ENCODE measurements at places on chromosomes 16 and 17.

DNA sequence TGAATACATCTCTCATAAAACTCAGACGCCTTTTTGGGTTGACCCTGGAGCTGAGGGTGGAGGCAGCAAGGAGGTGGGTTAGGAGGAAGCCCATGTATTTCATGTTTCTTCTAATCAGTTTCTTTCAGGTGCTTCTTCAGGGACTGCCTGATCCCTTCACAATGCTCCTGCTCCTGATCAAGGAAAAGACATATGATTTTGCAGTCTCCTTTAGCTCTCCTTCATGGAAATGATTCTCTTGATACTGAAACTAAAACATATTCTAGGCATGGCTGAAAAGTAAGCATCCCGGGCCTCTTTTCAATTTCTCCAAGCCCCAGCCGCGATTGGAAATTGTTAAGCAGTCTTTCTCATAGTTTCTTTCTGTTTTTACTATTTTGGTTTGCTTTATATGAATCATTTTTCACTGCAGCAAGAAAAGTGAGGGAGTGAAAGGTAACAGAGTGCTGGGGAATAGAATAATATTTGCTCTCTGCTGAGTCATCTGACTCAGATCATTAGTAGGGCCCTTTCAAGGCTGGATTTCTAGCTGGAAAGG lies 730.7 kb downstream of the CDH11 start:
- no peak for DNase-seq

GRCh38 chr17:55437159-55437605 lies 15.5 kb upstream of the MMD start:
- DNase-seq: no peak

DNA sequence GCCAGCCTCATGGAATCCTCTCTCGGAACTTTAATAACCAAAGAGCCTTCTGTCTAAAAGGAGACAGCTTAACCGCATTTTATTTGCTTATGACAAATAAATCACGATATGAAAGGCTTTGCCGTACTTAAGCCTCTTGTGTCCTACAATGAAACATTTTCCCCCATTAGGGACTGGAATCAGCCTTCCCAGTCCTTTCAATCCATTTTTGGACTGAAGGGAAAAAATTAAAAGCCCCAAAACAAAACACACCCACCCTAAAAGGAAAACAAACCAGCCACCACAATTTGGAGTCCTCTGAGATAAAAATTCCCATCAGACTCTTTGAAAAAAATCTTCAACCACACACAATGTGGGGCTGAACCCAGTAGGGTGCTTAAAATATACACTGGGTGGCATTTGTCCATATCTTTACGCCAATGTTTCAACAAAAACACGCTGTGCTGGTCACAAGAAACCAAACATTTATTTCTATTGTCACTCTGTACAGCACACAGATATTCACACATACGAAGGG lies 3.0 kb downstream of the HOXB4 start:
- DNase-seq: no peak

- DNase-seq: no peak
These were observed 25.0 kb upstream of the MILR1 start for GRCh38 chr17:64423881-64424280.

GRCh38 chr17:18910326-18910725 lies 41.6 kb upstream of the SLC5A10 start:
- no peak for DNase-seq

DNA sequence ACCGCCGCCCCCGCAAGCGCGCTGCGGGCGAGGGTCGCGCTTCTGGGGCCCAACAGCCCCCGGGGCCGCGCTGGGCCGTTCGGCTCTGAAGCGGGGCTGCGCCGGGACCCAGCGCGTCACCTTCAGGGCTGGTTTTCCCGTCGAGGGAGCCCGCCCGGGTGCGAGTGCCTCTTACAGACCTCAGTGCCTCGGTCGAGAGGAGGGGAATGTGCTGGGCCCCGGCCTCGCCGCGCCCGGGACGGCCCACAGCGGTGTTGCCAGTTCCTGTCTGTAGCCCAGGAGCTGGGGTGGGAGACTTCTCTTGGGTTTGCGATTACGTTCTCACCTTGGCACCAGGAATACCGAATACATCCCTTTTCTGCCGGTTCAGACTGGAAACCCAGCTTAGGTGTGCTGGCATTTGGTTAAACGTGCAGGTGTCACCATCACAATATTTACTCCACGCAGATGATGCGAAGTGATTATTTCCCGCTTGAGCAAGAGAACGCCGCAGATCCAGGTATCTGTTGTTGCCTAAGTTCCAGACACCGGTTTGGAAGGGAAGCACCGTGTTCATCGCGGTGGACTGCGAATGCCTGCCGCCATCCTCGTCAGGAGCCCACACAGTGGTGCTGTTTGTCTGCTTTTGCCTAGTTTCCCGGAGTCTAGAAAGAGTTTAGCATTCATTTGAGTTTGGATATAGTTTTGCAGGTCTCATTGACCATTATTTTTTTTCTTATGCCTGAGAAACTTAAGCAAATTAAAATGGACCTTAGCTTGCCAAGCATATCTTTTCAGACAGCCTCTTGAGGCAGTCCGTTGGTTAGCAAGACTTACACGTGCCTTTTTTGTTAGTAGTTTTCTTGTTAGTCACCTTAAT lies 914 bp downstream of the MAP1LC3B start:
- peak; percentile 13 for DNase-seq

DNA sequence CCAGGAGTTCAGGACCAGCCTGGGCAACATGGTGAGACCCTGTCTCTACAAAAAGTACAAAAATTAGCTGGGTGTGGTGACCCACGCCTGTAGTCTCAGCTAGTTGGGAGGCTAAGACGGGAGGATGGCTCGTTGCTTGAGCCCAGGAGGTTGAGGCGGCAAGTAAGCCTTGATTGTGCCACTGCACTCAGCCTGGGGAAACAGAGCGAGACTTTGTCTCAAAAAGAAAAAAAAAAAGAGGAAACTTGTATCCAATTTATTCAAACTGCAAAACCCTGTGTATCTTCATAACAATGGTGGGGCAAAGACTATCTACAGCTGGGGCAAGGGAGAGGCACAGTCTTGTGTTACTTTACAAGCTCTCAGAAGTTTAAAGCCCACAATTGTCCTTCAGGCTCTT lies 21.5 kb downstream of the GRB7 start:
- no peak for DNase-seq

DNA sequence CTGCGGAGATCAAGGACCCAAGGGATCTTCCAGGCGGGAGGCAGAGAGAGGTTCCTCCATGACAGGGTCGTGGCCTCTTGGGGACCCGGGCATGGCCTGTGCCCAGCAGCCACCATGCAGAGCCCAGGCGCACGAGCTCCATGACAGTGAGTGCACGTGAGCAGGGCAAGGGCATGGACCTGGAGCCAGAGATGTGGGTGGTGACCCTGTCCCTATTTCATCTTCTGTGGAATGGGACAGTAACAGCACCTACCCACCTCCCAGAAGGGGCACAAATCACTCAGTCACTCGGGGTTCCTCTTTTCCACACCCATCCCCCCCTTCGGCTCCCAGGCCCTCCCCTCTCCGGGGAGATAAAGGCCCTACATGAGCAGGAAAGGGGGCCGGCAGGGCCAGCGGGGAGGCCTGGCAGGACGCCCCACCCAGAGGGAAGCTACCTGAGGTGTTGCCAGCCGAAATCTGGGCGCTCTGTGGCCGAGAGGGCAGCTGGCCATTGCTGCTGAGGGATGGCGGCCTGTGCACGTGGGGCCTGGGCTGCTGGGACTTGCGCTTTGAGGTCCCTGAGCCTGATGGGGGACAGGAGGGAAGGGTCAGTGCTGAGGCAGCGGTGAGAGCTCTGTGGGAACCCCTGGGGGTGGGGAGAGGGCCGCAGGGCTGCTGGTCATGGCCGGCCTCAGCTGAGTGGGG lies 10.4 kb downstream of the UBALD2 start:
- DNase-seq: no peak

DNA sequence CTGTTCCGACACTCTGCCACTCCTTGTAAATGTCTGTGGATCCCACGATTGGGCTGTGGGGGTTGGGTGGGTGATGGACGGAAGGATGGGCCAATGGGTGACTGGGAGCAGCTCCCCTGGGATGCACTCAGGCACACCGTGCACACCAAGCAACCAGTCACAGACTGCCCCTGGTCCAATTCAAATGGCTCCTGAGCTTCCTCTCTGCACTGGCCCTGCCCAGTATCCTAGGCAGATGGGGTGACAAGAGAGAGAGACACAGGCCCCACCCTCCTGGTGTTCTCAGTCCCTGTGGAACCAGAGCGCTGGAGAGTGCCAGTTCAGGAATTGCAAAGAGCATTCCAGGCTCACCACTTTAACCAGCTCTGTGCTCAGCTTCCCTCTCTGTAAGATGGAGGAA lies 32.8 kb downstream of the BEAN1 start:
- DNase-seq: no peak

DNA sequence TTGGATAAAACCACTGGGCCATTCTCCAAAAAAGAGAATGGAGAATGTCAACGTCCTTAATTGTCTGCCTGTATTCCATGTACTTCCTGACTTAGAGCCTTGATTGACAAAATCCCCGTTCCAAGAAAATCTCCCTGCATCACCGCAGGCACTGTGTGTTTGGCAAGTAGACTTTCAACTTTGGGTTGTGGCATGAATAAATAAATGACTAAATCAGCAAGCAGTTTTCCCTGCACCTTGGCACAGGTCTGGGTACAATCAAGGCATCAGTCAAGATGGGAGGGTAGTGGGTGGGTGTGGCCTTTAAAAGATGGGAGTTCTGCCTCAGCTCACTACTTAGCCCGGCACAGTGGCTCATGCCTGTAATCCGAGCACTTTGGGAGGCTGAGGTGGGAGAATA lies 248.5 kb upstream of the RPL38 start:
- DNase-seq: no peak

- DNase-seq: no peak
These were observed 61.1 kb upstream of the CIBAR2 start for GRCh38 chr16:85173146-85173980.

GRCh38 chr16:55341681-55342080 lies 17.7 kb downstream of the IRX6 start:
- DNase-seq: no peak

- DNase-seq: no peak
These were observed 47.1 kb upstream of the MYOCD start for GRCh38 chr17:12618557-12618956.

GRCh38 chr16:9225527-9226316 lies 134.3 kb downstream of the HAPSTR1 start:
- DNase-seq: no peak

- DNase-seq: no peak
These were observed 17.6 kb downstream of the CFAP52 start for GRCh38 chr17:9594065-9594464.

DNA sequence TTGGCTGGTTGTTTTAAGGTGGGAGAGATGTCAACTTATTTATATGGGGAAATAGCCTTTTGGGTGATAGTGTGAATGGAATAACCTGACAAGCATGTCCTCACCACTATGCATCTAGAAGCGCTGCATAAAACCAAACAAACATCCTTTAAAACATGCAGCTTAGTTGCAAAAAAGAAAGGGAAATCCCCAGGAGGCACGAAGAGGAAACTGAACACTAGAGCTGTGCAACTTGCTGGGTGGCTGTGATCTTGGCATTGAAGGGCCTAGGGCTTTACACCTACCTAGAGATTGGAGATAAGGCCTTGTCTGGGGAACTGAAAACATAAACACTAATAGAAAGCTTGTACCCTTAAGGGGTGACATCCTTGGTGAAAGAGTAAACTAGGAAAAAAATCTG lies 7.3 kb downstream of the C16orf54 start:
- peak; percentile 46 for DNase-seq

DNA sequence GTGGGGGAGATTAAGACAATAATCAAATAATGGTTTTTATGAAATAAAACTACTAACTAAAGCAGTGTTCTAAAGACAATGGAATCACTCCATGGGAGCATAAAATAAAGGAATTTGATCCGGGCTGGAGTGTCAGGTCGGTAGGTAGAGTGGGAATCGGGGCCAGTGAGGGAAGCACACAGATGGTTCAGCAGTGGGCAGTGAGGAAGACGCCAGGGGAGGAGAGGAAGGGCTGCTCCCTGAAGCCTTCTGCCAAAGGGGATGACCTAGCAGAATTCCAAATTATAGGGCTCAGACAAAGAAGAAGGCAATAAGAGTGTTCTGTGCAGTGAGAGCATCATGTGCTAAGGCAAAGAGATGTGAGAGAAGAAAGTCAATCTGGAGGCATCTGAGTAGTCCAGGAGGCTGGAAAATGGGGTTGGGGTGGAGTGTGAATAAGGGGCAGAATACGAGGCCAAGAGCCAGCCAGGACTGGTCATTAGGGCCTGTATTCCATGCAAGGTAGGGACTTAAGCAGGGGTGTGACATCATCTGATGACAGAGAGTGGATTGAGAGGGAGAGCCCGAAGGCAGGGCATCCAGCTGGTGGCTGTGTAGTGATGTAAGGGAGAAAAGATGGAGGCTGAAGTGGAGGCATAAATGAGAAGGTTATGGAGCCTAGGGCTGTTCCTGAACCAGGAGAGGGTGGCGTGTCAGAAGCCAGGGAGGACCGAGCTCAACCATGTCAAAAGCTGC lies 137.6 kb downstream of the COPRS start:
- DNase-seq: no peak

DNA sequence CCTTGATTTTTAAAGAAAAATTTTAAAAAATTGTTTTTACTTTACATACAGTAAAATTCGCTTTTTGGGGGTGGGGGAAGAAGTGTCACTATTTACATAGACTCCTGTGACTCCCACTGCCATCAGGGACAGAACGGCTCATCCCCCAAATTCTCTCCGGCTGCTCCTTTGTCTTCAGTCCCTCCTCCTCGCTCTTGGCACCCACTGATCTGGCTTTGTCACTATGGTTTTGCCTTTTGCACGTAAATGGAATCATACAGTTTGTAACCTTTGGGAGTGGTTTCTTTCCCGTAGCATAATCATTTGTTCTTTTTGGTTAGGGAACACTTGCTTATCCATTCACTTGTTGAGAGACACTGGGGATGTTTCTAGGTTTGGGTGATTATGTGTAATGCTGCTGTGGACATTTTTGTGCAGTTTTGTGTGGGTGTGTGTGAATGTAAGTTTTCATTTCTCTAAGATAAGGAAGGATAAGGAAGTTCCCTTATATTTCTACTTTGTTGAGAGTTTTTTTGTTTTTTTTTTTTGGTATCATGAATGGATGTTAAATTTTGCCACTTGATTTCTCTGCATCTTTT lies 27.4 kb downstream of the RAB11FIP4 start:
- DNase-seq: no peak

DNA sequence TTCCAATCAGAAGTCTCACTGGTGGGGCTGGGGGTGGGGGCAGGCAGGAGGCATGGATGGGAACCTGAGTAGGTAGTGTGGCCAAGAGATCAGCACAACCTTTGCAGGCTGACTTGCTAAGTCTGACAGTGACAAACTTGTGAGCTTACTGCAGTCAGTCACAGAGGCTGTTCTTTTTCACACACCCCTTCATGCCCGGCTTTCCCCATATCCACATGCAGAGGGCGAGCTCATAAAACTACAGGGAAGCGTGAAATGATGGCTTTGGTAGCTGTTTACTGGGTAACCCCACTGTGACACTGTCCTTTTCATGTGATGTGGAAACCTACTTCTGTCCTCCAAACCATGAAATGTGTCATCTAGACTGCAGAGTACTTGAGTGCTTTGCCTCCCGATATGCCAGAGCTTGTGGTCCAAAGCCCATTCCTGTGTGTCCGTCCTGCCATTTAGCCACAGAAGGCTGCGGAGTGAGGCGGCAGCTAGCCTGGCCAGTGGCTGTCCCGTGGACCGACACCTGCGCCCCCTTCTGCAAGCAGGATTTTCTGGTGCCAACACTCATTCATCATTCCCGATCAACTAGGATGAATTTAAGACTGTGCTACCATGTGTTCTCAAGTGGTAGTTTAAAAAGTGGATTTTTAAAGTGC lies 9.8 kb downstream of the GEMIN4 start:
- no peak for DNase-seq

GRCh38 chr16:67040906-67041305 lies 12.0 kb downstream of the CBFB start:
- no peak for DNase-seq
